Hematopoietic multipotent progenitor cell treated with erythropoietin and hydrocortisone succinate and interleukin-3 and kit ligand, for 15 days (in vitro differentiated cells): ENCODE measurements at places on chromosomes 2 and 18.

DNA sequence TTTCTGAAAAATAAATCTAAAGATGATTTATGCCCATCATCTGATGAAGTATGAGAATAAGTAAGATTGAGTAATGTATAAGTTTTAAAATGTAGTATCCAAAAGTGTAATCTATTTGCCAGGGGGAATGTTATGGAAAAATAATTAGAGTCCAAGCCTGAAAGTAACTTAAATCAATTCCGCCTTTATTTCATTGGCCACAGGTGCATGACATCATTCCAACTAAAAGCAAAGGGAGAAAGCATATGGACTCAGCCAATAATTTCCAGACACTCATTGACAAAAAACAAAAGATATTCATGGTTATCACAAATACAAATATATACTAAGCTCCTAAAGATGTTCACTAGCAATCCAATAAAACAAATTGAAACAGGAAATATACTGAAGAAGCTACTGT lies 752.6 kb upstream of the TMEFF2 start:
- DNase-seq: no peak

GRCh38 chr2:109343460-109343859 lies 214.5 kb downstream of the SH3RF3 start:
- no peak for DNase-seq

- no peak for DNase-seq
These were observed 546.7 kb upstream of the ID2 start for GRCh38 chr2:8134985-8135682.

GRCh38 chr2:25743132-25743830 lies 69.9 kb upstream of the DTNB start:
- DNase-seq: no peak

GRCh38 chr2:104109356-104109755 lies 744.6 kb upstream of the POU3F3 start:
- DNase-seq: no peak

DNA sequence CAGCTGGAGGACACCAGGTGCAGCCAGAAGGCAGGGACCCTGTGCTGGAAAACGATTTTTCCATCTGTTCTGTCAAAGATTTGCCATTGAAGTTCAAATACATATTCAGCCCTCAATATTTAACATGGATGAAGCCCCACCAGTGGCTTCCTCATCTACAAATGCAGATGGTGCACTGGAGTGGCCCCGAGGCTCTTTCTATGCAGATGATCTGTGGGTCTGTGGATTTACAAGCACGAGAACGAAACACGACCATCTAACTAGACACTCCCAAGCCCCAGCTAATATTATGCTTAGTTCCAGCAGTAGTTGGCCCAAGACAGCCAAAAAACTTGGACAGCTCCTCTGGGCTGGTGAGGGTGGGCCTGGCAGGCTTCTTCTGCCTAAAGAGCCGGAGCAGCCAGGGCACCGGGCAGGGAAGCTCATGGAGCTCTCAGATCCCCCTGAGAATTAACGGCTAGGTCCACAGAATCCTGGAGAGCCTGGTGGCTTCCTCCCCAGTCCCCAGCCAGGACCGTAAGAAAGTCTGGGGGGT lies 9.2 kb upstream of the IL1R2 start:
- no peak for DNase-seq
